ENCODE measurements at places on chromosomes 11 and 22.

- DNase-seq = no peak
Observed at GRCh38 chr11:115530752-115531151, 26.5 kb upstream of the CADM1 start.

DNA sequence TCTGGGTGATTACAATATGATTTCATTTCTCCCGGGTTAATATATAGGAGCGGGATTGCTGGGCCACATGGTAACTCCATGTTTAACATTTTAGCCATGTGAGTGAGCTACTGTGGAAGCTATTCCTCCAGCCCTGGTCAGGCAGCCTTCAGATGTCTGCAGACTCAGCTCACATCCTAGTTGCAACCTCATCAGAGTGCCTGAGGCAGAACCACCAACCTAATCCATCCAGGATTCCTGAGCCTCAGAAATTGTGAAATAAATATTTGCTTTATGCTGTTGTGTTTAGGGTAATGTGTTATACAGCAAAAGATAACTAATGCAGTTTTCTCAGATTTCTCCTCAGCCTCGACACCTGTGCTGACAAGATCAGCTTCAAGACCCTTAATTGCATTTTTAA is 676.8 kb downstream of the OPCML start:
- DNase-seq = no peak

DNA sequence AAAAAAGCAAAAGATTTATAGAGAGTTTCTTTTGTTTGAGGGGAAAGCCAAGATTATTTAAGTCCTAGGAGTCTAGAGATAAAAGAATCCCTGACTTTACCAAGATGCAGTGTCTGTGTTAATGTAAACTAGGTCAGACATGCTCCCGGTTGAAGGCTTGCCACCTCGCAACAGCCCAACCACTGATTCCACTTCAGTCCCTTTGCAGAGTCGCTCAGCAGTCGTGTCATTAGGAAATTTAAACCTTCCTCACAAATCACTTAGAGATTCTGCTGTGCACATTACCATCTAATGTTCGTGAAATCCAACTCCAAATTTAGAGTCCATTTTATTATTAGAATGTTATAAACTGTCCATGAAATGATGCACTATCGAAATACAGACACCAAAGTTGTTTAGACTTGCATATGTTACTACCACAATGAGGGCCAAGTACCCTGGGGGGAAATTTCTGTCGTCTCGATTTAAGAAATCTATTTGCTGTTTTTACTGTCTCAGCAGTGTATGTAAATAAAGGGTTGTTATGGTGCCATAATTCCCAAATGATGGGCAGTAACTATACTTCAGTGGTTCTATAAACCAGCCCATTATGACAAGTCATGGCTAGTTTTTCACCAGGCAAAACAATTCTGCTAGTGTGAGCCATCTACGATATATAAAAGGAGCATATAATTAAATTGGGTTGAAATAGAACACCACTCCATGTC is 101.4 kb upstream of the MTNR1B start:
- DNase-seq = no peak

DNA sequence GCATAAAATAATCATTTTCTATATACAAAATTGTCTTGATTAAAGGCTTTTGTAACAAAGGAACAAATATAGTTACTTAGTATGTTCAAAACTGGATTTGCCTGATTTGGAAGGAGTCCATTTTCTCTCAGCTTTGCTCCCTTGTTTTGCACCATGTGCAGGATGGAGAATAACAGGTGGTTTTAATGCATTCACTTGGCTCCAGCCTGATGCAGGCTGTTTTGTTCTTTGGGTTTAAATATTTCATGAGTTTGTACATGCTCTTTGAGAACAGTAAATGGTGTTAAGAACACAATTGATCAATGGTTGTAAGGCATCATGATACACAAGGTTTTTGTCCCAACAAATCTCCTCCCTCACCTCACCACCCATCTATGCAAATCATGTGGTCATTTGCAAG is 886.9 kb upstream of the CCDC90B start:
- no peak for DNase-seq

- no peak for DNase-seq
Observed at GRCh38 chr11:232783-233565, 3.2 kb downstream of the SIRT3 start.

- no peak for DNase-seq
Observed at GRCh38 chr11:62132191-62132590, 8.4 kb downstream of the INCENP start.

GRCh38 chr11:78079232-78080083 is at the start of gene NDUFC2:
Gene NDUFC2, minus strand, starts transcription at chr11:78079862. Its CDS starts 118 bp downstream, at chr11:78079744.
- DNase-seq = peak; percentile 60

GRCh38 chr11:33668468-33668825 is 32.2 kb downstream of the C11orf91 start:
- DNase-seq = no peak

GRCh38 chr11:134478176-134478575 is 66.1 kb upstream of the B3GAT1 start:
- DNase-seq = no peak

Measured in frontal cortex (tissue), 4 donors.